ENCODE measurements at places on chromosomes 7 and 10.
A peak's percentile ranks its signal among the peaks of the same experiment; 100 is the strongest.

- DNase-seq = no peak
These were observed 181.7 kb downstream of the PARD3 start for GRCh38 chr10:34633374-34633773.

GRCh38 chr7:35252612-35253459 is 1.1 kb downstream of the TBX20 start:
- DNase-seq = no peak

DNA sequence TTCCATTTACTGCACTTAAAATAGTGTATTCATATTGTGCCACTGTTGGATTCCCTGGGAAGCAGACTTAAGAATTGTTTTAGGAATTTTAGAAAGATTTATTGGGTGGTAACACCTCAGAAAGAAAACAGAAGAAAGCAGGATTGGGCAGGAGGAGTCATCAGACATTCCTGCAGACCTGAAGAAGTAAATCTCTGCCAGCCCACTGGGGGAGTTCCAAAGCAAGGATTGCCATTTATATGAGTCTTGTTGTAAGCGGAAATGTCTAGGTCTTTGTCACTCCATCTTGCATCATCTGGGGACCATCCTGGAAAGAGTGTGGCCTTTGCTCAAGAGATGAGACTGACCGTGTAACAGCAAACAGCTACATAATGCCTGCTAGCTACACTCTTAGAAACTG is 947.6 kb upstream of the POT1 start:
- DNase-seq = no peak

GRCh38 chr7:20482071-20482470 is 133.4 kb upstream of the ABCB5 start:
- DNase-seq = no peak

DNA sequence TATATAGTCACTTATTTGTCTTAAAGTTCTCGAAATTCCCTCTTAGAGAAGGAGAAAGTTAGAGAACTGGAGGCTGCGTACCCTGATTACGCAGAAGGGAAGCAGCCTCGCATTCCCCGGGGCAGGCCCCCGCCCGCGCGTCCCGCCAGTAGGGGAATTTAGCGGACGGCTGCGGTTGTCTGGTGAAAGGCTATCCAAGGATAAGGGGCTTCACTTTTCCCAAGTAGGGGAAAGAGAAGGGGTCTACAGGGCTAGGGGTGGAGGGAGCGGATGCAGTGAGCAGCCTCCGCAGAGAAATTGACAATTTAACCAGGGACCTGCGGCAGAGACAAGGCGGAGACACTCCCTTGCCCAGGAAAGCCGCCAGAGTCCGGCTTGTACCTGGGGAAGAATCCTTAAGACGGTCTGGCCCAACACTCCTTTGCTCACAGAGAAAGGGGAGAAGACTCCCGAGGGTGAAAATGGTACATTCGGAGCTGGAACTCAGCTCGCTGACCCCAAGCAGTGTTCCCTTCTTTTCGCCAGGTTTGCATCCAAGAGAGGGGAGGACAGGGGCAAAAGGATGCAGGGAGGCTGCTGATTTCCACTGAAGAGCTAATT is 994 bp upstream of the MAGI2 start:
- DNase-seq = no peak

- peak; percentile 39 for DNase-seq
These were observed 18.3 kb downstream of the UNC5B start for GRCh38 chr10:71230656-71231025.

DNA sequence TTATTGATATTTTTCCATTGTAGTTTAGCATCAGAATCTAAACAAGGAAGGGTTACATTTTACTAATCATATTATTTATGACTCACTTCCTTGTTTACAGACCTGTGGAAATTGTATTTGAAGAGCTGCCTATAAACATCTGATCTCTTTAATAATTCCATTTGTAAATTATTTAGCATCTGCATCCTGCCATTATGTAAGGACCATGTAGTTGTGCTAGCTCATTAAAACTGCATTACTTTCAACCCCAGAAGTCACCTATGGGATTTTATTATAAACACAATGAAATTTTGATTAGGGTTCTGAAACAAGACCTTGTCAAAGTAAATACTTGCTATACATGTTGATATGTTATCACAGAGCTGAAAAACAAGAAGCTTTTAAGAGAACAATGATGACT is 146.8 kb upstream of the SLC26A5 start:
- no peak for DNase-seq

- DNase-seq = no peak
These were observed 53.3 kb downstream of the TRIM24 start for GRCh38 chr7:138513344-138513871.

DNA sequence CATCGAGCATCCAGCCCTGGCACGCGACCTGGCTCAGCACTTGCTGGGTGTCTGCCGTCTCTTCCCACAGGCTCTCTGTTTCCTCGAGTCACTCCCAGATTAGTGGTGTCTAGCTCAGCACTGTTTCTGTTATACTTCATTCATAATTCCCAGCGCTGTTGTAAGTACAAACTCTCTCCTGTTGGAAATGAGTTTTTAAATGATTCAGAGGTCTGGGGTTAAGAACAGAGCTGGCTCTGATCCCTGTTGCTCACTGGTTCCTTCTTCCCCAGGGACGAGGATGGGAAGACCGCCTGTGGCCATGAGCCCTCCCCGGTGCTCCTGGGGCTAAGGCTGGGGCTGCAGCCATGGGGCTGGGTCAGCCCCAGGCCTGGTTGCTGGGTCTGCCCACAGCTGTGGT is 17.3 kb upstream of the C10orf95 start:
- no peak for DNase-seq

- DNase-seq = no peak
These were observed 87.6 kb upstream of the SEMA3D start for GRCh38 chr7:85274454-85274853.

DNA sequence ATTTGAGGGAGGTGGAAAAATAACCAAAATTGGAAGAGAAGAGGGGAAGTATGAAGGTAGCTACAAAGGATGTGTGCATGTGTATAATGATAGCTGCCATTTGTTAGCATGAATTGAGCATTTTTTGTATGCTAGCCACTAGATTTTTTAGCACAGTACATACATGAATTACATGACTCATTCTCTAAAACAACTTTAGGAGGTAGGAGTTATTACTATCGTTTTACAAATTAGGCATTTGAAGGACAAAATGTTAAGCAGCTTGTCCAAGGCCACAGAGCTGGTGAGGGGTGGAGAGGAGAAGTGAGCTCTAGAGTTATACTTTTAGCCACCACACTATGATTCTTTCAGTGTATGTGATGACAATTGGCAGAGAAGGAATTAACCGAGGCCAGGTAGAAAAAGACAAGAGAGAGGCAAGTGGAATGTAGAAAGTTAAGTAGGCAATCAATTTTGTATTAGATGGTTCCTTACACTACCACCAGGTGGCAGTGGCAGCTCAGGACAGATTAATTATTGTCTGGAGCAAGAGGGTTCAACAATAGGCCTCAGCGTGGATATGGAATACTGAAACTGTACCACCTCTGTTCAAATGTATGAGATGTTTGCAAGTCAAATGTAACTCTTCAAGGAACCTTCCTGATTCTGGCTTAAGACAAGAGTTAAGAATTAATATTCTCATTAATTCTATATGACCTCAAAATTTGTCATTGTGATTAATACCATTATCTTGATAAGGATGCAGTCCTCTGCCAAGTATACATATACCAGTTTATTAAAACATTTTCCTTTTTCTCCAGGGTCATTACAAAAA is 128.0 kb downstream of the MBL2 start:
- peak; percentile 51 for DNase-seq

- DNase-seq = no peak
These were observed 15.7 kb downstream of the PPP1R3C start for GRCh38 chr10:91617072-91617609.

GRCh38 chr7:33054261-33054964 is 8.2 kb downstream of the NT5C3A start:
- DNase-seq = peak; percentile 20

GRCh38 chr10:3427347-3427746 is 254.8 kb upstream of the PITRM1 start:
- DNase-seq = no peak

DNA sequence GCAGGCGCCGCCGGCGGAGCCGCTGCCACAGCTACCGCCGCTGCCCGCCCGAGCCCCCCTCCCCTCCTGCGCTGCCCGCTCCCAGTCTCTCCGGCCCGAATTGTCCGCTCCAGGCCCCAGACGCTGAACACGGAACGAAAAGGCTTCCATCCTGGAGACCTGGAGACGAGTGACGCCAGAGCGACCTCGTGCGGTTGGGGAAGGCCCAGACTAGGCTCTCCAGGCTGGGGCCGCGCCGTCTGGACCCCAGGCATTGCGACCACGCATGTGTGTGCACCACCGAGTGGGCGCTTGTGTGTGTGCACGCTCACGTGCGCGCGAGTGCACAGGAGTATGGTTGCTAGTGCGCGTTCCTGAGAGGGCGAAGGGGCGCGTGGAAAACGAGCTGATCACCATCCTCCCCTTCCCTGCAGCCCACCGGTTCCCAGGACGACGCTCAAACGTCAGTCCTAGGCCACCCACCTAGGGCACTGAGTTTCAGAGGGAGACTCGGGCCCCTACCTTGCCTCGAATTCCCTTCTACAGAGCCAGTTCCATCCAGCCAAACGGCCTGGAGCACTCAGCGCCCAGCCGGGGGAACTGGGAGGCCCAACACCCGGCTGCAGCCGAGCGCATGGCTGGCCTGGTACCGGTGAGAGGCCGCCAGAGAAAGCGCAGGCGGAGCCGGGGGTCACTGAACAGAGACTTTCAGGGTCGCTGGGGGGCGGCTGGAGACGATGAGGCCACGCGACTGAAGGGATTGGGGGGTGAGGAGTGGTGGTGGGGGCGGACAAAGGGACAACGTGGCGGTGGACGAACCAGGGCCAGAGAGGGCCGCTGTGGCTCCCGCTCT is 11.6 kb downstream of the LBX1 start:
- no peak for DNase-seq

DNA sequence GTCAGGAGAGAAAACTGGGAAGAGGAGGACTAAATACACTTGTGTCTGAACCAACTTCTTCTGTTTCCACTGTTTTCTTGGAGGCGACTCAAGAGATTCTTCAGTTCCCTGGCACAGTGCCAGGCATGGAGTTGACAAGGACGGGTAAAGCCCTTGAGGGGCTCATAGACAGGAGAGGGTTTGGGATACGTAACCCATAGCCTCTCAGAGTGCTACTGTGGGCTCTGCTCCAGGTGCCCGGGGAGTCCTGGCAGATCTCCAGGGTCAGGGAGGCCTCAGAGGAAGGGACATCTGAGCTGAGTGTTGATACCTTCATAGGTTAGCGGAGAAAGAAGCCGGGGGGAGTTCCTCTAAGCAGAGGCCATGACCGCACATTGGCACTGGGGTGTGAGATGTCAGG is 42.0 kb downstream of the GALNT17 start:
- no peak for DNase-seq

- no peak for DNase-seq
These were observed 526.5 kb downstream of the PTPRN2 start for GRCh38 chr7:158061026-158061630.

- no peak for DNase-seq
These were observed 25.4 kb upstream of the GPAM start for GRCh38 chr10:112208997-112209396.

GRCh38 chr10:12704488-12704887 is 297.0 kb downstream of the CCDC3 start:
- DNase-seq = peak; percentile 3

GRCh38 chr10:6173203-6173602 is 29.5 kb upstream of the PFKFB3 start:
- DNase-seq = no peak

DNA sequence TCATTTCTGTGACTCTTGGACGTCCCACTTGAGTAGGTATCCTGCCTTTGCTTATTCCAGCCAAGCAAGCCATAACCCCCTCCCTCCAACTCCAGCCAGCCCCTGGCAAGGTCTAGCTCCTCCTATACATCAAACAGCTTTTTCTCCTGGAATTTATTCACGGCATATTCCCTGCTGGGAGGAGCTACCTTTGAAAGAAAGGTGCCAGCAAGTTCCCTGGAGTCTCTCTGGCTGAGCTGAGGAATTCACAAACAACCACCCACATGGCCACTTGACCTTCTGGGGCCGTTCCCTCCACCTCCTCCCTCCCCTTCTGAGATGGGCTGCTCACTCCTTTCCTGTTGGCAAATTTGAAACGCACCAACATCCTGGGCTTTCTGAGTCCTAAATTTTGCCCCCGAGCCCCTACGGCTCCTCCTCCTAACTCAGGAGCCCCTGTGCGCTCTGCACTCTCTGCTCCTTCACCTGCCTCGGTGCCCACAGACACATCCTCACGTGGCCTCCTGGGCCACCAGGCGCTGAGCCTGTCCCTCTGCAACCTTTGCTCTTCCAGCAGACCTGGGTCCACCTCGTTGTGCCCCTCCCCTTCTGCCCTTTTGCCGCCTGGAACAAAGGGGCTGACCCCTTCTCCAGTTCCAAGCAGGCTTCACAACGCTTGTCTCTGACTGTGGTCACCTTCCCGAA is 48.0 kb downstream of the HSPA12A start:
- no peak for DNase-seq

DNA sequence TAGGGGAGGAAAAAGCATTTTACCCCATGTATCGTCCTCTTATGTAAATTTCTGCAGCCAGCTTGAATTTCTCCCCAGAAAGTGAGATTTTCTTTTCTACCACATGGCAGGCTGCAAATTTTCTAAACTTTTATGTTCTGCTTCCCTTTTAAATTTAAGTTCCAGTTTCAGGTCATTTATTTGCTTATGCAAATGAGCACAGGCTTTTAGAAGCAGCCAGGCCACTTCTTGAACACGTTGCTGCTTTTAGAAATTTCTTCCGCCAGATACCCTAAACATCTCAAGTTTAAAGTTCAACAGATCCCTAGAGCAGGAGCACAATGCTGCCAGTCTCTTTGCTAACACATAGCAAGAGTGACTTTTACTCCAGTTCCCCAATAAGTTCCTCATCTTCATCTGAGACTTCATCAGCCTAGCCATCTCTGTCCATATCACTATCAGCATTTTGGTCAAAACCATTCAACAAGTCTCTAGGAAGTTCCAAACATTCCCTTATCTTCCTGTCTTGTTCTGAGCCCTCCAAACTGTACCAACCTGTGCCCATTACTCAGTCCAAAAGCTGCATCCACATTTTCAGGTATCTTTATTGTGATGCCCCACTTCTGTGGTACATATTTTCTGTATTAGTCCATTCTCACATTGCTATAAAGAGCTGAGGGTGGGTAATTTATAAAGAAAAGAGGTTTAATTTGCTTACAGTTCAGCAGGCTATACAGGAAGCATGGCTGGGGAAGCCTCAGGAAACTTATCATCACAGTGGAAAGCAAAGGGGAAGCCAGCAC is 16.3 kb downstream of the EZH2 start:
- peak; percentile 7 for DNase-seq

Data from inflammatory macrophage (primary cell).